ENCODE measurements at places on chromosomes 11 and 22.

DNA sequence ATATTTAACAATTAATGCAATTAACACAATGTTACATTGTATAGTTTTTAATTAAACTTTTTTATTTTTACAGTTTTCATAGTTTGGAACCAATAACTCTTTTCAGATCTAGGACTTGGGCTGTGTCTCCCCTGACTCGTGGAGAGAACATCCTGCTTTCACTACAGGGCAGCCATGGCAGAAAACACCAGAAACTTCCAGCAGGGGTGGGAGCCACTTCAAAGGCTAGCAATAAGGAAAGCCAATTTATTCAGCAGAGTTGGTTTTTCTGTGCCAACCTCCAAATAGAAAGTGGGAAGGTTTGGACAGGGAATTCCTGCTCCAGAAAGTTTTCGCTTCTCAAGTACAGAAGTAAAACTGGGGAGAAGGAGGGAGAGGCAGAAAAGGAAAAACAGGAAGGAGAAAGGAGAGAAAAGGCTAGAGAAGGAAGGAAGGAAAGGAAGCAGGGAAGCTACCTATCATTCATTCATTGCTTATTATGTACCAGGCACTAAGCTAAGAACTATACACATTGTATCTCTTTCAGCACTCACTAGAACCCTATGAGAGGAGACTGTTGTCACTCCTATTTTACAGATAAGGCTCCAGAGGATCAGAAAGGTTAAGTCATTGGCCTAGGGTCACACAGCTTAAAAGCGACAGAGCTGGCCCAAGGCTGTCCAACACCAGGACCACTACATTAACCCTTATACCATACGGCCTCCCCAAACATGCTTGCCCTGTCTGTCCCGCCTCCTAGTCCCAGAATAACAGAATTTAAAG lies 54.8 kb upstream of the CREB3L1 start:
- no peak for DNase-seq

DNA sequence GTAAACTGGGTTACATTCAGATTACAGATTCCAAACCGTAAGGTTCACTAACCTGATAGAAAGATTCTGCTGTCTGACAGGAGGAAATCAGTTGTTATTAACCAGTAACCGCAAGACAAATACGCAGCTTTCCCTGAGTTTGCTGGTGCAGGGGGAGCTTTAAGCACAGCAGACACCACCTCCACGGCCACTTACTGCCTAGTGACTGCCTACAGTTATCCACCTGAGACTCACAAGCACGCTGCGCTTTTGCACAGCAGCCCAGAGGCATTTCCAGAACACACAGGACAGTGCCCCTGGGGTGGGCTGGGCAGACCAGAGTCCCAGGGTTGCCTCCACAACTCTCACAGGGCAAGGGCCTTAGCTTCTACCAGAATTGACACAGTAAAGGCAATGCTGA lies 90.9 kb downstream of the CTTN start:
- no peak for DNase-seq

- DNase-seq = no peak
Measured at GRCh38 chr22:39559456-39560105, 11.0 kb upstream of the CACNA1I start.

DNA sequence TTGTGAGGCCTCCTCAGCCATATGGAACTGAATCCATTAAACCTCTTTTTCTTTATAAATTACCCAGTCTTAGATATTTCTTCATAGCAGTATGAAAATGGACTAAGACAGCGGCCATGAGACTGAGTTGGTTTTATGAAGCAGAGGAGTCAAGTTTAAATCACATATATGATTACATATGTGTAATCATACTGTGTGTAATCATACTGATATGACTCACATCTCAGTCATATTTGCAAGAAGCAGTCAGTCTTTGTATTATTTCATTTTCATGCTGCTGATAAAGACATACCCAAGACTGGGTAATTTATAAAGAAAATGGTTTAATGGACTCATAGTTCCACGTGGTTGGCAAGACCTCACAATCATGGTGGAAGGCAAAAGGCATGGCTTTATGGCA lies 89.8 kb downstream of the SYT9 start:
- no peak for DNase-seq

DNA sequence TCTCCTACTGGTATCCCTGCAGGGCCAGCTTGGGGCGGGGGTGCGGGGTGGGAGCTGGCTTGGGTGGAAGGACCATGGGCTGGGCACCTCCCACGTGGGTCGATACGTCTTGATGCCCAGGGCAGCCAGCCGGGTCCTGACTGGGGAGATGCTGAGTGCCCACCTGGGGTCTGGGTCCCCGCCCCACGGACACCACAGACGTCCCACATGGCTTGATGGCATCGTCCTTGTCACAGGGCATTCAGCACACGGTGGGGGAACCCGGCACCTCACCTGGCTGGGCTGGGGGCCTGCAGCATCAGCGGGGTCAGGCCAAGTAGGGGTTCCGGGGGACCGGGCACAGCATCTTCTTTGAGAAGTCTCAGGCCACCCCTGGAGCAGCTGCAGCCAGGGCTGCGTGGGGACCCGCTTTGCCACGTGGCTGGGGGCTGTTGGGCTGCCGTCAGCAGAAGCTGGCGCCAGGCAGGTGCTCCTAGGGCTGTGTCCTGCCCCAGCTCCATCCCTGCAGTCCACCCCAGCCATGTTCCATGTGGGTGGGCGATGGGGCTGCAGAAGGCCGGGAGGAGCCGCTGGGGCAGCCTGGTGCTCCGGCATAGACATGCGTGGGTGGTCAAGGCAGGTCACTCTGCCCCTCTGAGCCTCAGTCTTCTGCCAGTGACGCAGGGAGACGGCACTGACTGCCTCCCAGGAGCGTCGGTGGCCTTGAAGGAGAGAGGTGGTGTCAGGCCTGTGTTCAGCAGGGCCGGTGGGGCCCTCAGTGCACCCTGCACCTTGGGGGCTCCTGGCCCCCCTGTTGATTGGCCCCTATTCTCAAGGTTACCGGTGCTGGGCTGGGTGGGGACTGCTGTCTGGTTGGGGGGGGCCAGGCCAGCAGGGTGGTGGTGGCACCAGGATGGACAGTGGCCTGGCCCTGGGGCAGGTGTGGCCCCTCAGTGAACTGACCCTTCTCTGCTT lies 8.4 kb downstream of the SELENOO start:
- no peak for DNase-seq

- DNase-seq = no peak
Measured at GRCh38 chr11:14132312-14132711, 169.8 kb downstream of the SPON1 start.

DNA sequence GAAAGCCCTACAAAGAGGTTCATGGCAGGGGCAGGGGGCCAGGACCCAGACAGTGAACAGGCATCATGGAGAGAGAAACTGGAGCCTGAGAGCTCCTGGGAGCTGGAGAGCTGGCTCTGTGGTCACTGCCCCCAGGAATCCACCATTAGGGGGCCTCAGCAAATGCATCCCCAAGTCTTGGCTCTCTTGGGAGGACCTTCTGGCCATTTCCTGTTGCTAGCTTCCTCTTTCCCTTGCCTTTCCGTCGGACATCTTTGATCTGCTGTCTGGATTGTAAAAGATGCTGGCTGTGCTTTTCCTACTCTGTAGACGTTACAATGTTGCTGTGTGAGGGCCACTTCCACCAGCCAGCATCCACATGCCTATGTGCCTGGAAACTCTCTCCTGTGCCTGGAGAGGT lies 7.1 kb upstream of the CRYBB2 start:
- DNase-seq = no peak

GRCh38 chr11:134940441-134941126 lies 528.5 kb upstream of the B3GAT1 start:
- DNase-seq = no peak

GRCh38 chr22:28424427-28425080 lies 255.1 kb downstream of the TTC28 start:
- DNase-seq = no peak

DNA sequence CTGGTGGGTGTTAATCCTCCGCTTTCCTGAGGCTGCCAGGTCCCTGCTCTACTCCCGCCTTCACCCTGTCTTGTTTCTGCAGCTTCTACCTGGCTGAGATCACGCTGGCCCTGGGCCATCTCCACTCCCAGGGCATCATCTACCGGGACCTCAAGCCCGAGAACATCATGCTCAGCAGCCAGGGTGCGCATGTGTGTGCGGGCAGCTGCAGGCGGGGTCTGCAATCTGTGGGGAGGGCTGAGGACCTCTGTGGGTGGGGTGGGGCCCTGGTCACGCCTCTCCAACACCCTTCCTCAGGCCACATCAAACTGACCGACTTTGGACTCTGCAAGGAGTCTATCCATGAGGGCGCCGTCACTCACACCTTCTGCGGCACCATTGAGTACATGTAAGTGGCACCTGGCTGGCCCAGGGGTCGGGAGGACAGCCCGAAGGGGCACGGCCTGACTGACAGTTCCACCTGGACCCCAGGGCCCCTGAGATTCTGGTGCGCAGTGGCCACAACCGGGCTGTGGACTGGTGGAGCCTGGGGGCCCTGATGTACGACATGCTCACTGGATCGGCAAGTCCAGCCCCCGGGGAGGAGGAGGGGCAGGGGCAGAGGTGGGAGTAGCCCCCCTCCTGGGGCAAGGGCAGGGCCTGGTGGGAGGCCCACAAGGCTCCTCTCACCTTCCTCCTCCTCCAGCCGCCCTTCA lies 4.5 kb downstream of the RPS6KB2 start:
- DNase-seq = no peak

GRCh38 chr22:41048791-41049717 lies 43.3 kb upstream of the EP300 start:
- no peak for DNase-seq

DNA sequence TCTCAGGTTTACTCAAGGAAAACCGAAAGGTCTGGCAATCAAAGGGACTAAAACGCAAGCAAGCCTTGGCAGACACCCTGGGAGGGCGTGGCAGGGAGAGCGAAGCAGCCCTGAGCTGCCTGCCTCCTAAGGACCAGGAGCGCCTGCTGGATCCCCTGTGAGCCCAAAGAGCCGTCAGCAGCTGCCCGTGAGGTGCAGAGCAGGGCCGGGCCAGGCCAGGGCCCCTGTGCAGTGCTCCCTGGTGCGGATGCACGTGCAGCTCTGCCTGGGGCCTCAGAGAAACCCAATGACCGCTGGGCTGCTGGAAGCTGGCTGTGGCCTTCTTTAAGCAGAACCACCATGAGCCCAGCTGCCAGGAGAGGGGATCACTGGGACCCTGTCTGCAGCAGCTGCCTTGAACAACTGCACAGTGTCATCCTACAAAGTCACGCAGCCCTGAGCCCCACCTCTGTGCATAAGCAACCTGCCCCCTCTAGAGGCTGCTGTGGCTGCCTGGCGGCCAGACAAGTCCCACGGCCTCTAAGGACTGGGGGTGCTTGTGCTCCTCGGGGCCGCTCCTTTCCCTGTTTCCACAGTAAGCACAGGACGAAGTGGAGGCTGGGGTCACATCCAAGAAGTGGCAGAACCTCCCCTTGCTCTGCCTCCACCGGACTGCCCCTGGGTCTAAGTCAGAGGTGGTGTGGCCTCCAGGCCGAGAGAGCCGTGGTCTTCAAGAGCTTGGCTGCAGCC lies 29.1 kb upstream of the COMT start:
- peak; percentile 41 for DNase-seq

- DNase-seq = peak; percentile 24
Measured at GRCh38 chr11:63868399-63869064, 29.6 kb downstream of the MARK2 start.

- no peak for DNase-seq
Measured at GRCh38 chr11:78406568-78407196, 10.9 kb downstream of the GAB2 start.

DNA sequence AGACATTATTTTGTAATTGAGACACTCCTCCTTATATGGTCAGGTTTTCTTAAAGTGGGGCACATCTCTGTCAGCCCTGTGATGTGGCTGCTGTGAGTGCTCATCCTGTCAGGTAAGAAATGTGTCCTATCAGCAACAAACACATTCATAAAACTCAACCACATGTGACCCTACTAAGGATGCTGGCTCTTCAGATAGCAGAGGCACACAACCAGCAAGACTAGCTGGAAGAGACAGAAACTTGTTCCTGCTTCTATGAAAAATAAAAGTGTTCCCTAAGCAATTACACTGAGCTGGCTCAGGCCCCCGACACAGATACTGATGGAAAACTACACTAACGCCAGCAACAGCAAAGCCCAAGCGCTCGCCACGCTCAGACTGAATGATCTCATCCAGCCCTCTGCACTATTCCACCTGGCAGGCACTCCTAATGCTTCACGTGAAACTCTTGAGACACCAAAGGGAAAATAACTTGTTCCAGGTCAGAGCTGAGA lies 49.8 kb upstream of the CYP2D6 start:
- peak; percentile 89 for DNase-seq

GRCh38 chr11:113979431-113979830 lies 4.5 kb downstream of the HTR3A start:
- no peak for DNase-seq

DNA sequence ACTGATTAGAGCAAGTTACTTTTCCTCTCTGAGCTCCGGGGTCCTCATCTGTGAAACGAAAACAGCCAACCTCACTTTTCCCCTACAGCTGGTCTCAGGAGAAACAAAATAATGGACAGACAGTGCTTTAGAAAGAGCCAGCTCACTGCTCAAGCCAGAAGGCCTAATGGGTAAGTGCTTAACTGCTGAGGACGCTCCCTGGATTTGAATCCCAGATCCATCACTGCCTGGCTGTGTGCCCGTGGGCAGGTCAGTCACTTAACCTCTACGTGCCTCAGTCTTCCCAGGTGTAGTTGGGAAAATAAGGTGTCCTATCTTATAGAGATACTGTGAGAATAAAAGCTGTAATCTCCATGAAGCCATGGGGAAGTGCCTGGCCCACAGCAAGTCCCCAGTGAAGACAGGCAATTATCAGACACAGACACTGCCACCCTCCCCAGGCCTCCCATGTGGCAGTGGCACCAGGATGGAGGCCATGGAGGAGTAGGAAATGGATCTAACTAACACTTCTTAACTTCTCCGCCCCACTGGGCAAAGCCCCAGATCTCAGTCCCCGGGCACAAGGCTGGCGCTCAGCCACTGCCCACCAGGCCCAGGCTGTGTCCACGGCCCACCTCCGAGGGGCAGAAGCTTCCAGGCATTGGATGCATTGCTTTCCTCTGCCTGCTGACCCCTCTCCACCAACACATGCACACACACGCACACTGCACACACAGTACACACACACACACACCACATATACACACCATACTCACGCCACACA lies 9.2 kb downstream of the TP53I11 start:
- DNase-seq = peak; percentile 52

DNA sequence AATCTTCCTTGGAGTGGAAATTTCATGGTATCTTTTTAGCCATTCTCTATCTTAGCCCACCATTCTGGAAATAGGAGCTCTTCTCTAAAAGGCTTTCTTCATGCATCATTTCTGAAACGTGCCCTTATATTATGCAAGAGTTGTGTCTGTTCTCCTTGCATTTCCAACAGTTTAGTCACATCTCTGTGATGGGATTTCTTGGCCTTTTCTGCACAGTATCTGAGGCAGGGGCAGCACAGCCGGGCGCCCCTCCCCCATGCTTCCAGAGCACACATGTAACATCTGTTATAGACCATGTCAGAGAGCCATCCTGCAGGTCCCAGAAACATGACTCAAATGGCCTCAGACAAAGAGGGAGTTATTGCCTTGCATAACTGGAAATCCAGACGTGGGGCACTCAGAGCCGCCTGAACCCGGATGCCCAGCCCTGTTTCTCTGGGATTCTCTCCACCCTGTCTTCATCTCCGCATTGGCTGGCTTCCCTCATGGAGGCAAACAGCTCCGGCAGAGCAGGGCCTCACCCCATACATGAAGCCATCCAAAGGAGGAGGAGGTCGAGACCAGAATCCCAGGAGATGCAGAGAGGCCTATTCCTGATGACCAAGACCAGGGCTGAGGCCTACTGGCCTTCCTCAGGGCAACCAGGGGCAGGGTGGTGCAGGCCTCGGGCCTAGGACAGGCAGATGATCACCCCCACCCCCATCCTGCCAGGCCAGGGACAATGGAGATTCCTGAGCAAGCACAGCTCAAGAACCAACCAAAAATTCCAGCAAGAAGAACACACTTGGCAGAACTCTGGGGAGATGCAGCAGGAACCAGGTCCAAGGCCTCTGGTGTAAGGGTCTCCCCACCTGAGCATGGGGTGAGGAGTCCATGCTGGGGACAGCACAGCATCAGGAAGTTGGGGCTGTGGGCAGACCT lies 61.3 kb downstream of the IGLL5 start:
- no peak for DNase-seq

Measured in hematopoietic multipotent progenitor cell treated with erythropoietin and hydrocortisone succinate and interleukin-3 and kit ligand, for 6 days (in vitro differentiated cells).